ENCODE measurements at places on chromosomes 16 and 17.

DNA sequence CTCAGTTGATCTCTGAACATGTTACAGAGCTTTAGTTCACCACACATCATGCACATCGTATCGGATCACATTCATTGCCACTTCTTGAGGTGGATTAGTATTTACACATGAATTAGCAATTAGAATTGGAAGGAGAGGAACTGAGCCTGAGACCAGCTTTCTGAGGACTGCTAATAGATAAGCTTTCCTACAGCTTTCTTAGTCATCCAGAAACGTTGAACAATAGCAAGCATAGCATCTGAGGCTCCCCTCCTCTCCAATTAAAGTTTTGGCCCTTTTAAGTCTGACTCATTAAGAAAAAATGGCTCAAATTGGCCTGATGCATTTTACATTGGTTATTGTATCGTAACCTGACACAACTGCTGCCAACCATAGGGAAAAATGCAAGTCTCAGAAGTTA is 1130.4 kb downstream of the CDH8 start:
- DNase-seq: no peak

DNA sequence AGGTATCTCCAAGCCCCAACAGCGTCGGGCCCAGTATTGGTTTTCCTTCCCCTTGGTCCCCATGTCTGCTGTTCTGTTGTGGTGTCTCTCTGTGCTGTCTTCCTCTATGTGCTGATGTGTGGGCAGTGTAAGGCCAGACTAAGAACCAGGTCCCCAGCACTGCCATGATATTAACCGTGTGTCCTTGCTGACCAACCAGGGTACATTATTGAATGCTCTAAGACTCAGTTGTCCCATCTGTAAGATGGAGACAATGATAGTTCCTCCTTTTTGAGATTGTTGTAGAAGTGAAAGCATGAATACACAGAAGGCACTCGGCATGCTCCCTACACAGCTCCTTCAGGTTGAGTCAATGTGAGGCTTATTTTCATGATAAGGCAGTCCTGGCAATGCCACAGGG is 20.6 kb downstream of the AOC3 start:
- no peak for DNase-seq

- no peak for DNase-seq
Measured at GRCh38 chr17:47708312-47708863, 14.4 kb downstream of the TBKBP1 start.

GRCh38 chr17:2063261-2064146 is 8.6 kb downstream of the HIC1 start:
- no peak for DNase-seq

DNA sequence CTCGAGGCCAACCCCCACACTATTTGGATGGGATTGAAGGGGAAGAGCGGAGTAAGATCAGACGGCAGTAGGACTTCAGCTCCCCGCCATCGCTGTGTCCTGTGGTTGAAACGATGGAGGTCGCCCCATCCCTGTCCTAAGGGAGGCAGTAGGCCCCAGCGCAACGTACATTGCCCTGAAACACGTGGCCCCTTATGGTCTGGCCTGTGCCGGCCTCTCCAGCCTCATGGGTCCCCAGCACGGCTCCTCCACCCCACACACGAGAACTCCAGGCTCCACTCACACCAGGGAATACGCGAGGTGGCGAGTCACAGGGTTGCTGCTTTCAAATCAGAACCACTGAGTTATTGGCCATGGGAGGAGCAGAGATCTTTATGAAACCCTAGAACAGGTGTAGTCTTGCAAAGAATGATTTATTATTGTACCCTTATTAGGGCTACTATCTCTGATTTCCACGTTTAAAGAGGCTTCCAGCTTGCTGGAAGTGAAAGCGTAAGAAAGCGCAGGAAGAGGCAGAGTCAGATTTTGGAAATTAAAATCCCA is 669 bp upstream of the DCTPP1 start:
- DNase-seq: no peak

DNA sequence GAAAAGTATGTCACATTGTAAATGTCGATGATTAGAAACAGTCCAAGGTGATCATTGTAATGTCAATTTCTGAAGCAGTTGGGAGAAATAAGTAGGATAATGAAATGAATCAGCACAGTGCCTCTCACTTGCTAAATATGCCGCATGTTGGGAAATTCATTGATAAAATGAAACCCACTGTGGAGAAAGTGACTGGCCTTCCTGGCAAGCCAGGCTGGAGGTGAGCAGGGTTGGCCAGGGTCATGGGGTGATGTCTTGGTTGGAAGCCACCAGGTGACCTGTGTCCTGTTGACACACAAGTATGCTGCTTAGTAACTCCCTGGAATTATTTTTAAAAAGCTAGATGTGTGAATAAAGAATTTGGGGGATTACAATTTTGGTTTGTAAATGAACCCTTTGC is 14.9 kb upstream of the WNT9B start:
- no peak for DNase-seq

DNA sequence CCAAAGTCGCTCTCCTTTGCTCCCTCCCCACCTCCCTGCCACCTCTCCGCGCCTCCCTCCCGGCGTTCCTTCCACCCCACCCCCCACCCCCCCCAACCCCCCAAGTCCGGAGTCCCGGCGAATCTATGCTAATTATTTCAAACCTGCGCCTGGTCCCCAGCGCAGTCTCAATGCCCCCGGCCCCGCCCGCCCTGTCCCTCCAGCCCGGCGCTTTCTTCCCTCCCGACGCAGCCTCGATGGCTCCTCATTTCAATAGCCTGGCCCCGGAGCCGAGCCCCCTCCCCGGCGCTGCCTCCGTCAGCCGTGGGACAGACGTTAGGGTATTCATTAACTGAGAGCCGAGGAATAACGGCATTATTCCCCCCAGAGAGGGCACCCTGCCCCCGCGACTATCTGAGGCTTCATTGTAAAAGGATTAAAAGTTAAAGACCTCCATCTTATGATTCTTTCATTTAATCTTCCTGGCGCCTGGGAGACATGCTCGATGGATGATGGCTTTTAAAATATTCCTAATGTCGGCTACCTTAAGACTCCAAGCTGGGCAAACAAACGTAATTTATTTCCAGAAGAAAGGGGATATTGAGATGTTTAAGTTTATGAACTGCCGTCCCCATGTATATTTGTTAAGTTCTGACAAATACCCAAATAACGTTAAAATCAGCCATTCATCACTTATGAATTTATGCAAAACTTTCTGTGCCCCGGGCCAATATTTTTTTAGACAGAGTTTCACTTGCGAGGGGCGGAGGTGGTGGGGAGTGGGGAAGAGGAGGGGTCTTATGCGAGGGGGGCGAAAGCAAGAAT is 3.4 kb downstream of the NOG start:
- no peak for DNase-seq

- no peak for DNase-seq
Measured at GRCh38 chr16:81697616-81698309, 81.3 kb upstream of the PLCG2 start.

DNA sequence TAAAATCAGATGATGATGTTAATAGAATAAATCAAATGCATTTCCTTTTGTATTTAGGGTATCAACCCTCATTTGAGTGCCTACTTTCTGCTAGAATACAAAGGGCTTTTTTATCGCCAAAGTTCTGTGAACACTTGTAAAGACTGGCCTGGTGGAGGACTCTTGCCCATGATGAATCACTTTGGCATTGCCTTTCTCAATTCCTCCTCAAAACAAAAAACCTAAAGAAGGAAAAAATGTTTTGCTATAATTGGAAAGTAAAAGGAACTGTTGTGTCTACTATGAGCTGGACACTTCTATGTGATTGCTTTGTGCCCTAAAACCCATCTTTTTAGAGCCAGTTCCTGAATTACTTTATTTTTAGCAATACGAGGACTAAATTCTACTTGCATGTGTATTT is 13.0 kb upstream of the DHRS11 start:
- DNase-seq: peak; percentile 11

DNA sequence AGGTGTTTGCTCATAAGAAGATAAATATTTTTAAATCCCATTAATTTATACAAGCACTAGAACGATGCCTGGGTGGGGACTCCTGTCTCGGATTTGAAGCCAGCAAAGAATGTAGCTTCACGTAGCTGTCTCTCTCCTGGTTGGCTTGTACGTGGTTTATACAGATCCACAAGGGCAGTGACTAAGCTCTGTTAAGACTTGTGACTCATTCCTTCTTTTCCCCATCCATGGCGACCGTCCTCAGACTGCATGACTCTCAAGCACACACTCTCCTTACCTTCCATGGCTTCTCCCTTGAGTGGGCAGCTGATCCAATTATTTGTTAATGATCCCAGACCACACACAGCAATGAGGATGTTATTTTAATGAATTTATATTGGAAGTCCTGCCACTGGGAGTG is 679.7 kb upstream of the SOX9 start:
- peak; percentile 56 for DNase-seq

GRCh38 chr17:28710861-28711722 is 596 bp downstream of the PROCA1 start:
- DNase-seq: no peak

DNA sequence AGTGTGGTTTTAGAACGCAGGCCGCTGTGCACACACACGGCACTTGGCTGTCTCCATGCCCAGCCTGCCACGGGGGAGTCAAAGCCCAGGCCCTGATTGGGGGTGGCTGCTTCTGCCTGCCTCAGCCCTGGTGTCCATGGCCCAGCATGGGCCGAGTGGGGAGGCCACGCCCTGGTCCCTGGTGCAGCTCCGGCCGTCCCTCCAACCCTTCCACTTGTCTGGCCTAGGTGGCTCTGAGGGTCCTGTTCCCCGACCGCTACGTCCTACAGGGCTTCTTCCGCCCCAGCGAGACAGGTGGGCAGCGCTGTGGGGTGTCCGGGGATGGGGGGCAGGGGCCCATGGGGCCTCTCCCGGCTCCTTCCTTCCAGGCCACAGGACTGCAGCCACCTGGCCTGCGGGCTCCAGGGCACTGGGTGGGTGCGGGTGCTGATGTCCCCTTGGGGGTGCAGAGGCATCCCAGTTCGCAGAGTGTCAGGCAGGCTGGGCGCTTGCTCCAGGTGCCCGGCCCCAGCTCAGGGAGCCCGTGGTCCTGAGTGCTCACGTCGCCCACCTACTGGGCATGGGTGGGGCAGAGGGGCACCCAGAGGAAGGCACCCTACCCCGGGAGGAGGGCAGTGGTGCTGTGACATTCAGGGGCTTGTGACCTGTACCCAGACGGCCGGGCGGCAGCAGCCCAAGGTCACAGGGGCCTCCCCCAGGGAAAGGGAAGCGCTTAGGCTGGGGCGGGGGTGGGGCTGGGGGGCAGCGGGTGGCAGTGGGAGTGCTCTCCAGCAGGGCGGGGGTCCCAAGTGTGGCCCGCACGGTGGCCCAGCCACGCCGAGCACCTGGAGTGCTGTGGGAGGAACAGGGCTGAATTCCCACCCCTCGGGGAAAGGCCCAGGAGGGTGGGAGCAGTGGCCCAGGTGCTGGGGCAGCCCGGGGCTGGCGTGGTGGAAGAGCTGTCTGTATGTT is 11.8 kb downstream of the CENPX start:
- no peak for DNase-seq

DNA sequence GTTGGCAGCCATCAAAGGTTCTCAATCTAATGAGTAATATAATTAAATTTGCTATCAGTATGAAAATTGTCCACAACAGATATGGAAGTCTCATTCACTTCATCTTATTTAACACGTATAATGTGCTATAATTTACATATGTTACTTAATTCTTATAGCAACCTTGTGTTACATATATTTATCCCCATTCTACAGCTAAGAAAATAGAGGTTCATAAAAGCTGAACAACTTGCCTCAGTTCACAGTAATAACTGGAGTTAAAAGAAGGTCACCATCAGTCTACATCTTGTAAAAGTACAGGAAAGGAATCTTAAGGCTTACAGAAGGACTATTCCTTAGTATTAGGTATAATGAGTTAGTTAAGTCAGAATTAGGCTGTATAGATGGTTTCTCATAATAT is 27.9 kb downstream of the STXBP4 start:
- DNase-seq: no peak

GRCh38 chr17:1045456-1045855 is 48.5 kb downstream of the TIMM22 start:
- DNase-seq: no peak

GRCh38 chr17:53191878-53192277 is 630.8 kb upstream of the KIF2B start:
- DNase-seq: no peak

DNA sequence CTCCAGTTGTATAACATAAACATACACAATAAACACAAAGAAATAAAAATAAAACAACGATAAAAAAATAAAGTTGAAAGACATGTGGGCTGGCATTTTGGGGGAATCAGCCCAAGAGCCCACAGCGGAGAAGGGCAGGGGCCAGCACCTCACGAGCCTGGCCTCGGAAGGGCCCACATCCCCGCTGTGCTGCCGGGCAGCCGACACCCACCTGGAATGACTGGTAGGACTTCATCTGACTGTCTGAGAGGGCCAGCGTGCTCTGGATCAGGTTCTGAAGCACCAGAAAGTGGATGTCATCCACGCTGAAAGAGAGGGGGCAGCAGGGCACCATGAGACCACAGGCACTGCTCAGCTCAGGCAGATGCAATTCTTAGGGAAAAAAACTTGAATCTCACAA is 73.5 kb downstream of the GTF3C1 start:
- no peak for DNase-seq

- no peak for DNase-seq
Measured at GRCh38 chr16:1911467-1912214, 6.6 kb downstream of the HS3ST6 start.

DNA sequence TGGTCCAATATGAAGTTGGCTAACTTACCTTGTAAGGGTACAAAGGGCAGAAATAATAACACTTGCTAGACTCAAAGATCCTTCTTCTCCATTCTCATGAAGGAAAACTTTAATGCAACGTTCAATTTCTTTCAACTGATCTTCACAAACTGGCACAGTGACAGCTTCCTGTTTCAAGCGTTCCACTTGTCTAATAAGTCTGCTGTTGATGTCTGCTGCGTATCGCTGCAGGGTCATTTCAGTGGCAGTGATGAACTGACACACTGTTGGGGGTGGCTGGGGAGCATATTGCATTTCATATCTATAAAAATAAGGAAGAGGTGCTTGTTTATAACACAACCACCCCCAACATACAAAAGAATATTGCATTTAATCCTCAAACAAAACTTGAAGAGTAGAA is 33.5 kb upstream of the ARL6IP1 start:
- DNase-seq: no peak

DNA sequence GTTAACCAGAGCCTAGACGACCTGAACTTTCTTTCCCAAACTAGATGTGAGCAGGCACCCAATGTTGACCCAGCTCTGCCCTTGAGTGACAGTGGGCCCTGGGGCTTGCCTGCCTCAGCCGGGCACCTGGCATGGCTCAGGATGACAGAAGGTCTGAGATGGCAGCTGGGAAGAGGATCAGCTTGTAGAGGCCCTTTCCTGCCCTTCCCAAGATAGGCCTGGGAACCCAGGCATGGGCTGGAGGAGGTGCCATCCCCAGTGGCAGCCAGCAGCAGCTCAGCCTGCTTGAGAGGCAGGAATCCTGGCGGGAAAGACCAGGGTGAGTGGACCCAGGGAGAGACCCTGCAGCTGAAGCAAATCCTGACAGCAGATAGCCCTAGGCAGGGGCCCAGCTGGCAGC is 59.1 kb downstream of the PIPOX start:
- DNase-seq: no peak

DNA sequence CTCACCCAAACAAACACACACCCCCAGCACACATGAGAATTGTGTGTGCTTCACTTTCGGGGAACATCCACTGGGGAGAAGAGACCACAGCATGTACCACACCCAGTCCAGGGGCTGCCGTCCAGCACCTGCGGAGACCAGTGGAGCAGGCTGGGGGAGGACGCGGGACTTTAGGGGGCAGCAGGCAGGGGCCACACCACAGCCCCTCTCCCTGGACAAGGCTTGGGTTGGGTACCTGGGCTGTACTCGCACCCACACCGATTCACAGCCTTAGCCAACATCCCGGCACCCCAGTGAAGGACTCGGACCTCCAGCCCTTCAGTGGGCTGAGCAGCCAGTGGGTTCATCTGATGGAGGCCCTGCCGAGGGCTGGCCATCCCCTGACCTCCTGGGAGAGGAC is 63.3 kb downstream of the RBFOX3 start:
- DNase-seq: no peak

GRCh38 chr17:69477204-69477902 is 62.9 kb downstream of the MAP2K6 start:
- DNase-seq: no peak
